ENCODE measurements at places on chromosomes 2 and 18.

- no peak for DNase-seq
These were observed 157.2 kb downstream of the MIB1 start for GRCh38 chr18:21897811-21898210.

DNA sequence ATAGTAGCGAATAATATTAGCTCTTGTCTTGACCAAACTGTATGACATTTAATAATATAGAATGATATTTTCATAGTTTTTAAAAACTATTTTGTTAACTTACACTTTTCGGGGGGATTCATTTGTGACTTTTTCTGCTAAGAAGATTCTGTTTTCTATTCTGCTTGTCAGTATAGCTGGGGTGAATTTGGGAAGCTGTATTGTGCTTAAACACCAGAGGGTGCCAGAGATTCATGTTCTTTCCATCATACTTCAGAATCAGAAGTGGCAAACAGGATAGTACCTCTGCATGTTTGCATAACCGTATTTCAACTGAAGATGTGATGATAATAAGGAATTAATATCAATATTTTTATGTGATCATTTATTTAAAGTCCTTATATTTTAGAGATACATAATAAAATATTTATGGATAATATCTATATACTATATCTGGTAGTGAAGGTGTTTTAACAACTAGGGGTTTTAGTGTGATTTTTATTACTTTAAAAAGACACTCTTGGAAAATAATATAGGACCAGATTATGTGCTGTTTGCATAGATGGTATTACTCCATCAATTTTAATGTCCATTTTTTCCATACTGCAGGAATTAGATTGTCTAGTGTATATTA is 81.0 kb downstream of the TAF4B start:
- no peak for DNase-seq

GRCh38 chr18:58213440-58213839 is 169.4 kb downstream of the NEDD4L start:
- DNase-seq, result no peak

DNA sequence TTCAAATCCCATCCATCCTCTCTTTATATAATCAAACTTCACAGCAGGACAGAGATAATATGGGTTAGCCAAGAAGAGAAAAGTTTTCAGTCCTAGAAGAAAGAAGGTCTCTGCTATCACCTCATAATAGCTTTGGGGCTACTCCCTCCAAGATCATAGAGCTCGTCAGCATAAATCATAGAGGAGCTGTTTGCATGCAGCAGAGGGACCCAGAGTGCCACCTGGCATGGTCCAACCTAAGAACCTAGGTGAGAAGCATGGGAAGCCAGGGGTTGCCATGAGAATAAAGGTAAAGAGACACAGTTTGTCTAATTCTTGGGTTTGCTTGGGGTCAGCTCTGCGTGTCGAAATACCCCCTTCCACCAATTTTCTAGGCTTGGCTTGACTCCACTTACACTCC is 87.1 kb upstream of the CYP1B1 start:
- DNase-seq, result no peak

DNA sequence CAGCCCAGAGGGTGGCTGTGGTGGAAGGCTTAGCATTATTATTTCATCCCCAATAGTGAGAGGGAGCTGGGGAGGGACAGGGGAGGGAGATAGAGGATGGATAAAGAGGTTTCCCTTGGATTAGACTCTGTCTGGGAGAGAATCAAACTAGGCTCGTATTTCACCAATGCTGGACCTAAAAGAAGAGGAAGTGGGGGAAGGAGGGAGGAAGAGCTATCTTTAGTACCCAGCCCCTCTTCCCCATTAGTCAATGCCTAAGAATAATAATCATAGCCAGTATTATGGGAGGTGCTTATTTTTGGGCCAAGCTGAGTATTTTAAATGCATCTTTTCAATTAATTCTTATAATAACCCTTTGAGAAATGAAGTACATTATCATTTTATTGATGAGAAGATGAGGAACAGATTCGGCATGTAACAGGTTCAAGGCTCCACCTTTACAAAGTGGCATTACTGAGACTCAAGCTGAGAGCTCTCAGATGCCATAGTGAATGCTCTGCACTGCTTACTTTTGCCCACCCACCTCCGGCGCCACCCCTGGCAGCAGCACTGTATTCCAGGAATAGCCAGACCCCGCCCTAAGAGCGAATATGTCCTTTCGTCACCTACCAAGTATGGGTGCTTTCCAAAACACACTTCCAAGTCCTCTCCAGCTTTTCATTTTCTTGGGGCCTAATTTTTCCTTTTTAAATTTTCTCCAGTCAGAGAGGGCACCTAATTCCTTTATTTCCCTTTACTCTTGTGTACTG is 21.0 kb downstream of the PAX8 start:
- DNase-seq, result no peak

GRCh38 chr18:55425698-55426097 is 162.3 kb downstream of the TCF4 start:
- no peak for DNase-seq

DNA sequence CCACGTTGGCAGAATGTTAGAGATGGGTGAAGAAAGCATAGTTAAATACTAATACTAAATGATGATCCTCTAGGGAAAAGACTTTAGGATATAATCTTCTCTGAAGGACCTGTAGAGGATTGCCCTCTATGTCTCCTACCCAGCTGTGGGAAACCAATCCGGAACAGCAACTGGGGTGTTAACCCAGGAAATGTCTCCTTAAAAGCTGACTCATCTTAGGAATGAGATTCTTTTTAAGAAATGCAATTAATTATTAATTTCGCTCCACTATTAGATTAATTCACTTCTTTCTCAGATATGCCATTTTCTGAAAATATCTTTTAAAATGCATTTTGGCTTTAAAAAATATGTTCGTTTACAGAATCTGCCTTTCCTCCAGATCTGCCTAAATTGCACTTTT is 7.4 kb downstream of the SCN3A start:
- DNase-seq, result no peak

DNA sequence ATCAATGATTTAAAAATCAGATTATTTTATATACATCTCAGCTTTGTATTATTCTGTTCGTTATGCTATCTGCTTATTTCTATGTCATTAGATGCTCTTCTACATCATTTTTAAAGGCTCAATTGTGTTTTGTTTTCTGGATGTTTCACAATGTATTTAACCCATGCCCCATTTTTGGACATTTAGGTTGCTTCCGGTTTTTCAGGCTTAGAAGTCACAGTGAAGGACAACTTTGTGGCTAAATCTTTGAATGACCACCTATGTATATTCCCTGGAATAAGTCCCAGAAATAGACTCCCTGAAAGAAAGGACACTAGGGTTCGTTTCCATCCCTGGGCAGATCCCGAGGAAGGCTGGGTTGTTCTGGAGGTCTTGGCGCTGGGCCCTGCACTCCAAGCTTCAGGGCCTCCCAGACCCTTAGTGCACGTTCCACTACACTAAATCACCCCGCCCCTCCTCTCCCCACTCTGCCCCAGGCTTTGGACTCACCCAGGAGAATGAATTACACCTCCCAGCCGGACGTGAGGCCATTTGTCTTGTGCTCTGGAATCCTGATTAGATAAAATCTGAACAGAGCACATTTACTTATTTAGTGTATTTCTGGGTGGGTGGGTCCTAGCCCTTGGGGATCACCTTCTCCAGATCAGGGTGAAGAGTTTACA is 188.2 kb downstream of the ZFP36L2 start:
- DNase-seq, result no peak

DNA sequence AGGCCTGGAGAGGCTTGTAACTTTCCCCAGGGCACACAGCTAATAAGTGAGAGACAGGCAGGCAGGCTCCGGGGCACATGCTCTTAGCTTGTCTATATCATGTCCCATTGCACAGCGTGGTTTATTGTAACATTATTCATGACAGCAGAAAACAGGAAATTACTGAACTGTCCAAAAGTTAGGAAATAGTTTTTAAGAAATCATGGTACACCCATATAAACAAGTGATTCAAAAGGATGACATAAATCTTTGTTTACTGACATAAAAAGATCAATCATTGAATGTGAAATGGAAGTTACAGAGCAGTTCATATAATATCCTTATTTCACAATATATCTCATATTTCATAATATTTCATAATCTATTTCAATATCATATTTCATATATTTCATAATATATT is 34.3 kb upstream of the TXNDC2 start:
- DNase-seq, result no peak

GRCh38 chr18:79530821-79531220 is 135.1 kb downstream of the NFATC1 start:
- DNase-seq, result no peak

DNA sequence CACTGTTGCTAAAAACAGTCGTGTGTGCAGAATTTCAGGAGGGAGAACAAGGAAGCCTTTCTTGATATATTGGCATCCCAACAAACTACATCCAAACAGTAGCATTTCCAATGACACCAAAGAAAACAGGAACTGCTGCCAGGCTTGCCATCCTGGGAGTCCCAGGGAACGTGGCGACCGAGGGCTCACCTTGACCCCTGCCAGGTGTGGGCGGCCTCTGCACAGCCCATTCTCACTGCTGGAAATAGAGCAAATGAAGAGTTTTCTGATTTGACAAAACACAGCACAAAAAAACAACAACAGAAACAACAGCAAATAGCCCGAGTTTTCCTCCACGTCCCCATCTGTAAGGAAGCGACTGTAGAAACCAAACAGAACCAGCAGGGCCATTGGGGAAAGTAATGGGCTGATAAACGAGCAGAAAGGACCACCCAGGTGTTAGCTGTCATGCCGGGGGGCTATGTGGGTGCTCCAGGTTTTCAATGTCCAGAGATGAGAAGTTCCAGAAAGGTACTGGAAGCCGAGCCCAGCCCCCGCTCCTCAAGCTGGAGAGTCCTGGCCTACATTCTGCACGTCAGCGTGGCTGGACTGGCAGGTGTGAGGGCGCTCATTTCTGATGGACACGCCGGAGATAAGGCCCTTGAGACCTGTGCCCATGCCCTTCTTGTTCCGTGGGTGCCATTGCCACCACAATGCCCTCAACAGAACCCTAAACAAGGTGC is 80.8 kb downstream of the TWIST2 start:
- DNase-seq, result no peak

GRCh38 chr2:188294352-188294926 is 2.8 kb downstream of the GULP1 start:
- no peak for DNase-seq

DNA sequence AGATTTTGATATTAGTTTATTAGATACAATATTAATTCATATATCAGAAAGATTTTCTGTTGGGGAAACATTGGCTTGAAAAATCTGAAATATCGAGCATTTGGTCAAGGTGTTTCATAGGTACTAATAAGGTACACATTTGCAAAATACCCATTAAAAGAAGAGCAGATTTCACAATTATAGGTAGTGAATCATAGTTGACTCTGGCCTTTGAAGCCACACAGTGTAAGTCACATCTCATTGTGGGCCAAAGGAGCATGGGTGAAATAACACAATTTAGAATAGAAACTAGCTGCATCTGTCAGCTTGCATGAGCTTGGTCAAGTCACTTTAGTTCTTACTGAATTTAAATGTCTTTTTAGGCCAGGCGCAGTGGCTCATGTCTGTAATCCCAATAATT is 4.9 kb downstream of the KDM3A start:
- DNase-seq, result no peak

- no peak for DNase-seq
These were observed 150.5 kb downstream of the TANC1 start for GRCh38 chr2:159118859-159119500.

- no peak for DNase-seq
These were observed 186.0 kb upstream of the TNP1 start for GRCh38 chr2:217045700-217046475.

GRCh38 chr2:7411691-7412090 is 494.5 kb downstream of the RNF144A start:
- DNase-seq, result no peak

DNA sequence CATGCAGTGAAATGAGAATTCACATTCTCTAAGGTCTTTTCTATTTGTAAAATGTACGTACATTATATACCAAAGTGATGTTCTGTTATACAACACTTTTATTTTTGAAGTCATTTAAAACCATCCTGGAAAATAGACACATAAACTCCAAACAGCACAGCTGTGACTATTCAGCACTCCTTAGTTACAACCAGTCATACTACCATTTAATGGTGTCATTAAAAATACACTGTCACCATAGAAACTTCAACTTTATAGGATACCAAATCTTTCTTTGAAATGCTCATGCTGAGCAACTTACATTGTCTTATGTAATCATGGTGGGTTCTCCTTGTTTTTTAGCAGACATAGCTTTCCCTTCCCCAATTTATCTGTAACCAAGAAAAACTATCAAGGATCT is 85.3 kb downstream of the METTL4 start:
- no peak for DNase-seq

- no peak for DNase-seq
These were observed 9.6 kb downstream of the PREPL start for GRCh38 chr2:44351676-44352075.

GRCh38 chr2:65232636-65233035 is 5.0 kb downstream of the ACTR2 start:
- no peak for DNase-seq

GRCh38 chr2:128384446-128384845 is 65.8 kb upstream of the HS6ST1 start:
- no peak for DNase-seq

DNA sequence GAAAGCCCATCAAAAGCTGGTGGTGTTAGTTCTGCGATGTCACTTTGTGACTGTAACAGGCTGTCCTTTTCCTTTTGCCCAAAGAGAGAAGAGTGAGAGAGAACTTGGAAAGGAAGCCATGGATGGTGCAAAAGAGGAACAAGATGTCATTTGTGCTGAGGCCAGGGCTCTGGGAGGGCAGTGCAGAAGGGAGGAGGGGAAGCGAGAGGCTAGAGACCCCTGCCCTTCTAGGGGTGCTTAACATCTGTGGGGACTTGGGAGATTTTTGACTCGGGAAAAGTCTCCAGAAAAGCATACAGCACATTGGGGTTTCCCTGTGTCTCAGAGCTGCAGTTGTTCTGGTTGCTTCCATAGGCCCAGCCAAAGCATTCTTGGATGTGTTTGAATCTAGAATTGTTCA is 49.6 kb downstream of the ZBTB7C start:
- DNase-seq, result no peak

DNA sequence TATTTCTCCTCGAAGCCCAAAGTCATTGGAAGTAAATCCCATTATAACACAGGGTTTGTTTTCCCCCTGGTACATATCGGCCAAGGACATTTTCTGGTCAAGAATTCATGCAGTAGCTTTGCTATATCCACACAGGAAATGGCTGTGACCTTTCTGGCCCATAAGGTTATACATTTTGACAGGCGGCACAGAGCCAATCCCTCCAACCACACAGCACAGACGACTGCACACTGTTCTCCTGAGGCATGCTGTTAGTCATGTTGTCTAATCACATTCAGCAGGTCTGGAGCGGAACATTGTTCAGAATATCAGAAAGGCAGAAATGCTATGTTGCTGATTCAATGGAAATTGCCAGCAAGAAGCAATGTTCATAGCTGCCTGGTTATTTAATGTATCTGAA is 742.3 kb upstream of the SLC8A1 start:
- no peak for DNase-seq

GRCh38 chr2:25246558-25247290 is 78.3 kb upstream of the POMC start:
- DNase-seq, result no peak

DNA sequence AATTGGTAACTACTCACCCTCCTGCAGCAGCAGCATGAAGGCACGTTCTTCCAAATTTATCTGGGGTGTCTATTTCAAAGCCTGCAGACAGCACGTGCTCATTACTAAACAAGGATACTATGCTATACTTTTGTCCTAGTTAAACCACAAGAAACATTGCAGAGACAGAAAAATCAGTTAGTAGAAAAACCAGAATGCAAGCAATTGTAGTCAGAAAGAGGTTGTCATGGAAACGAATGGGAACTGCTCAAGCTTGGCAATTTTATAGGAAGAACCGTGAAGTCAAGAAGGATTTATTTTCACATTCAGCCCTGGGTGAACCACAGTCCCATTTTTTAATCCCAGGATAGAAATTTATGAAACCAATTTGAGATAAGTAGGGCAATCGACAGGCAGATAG is 162.2 kb upstream of the PGAP1 start:
- DNase-seq, result no peak
